ENCODE measurements at places on chromosomes 11 and 22. TPM values are rescaled to one million over a fixed set of nuclear protein-coding genes. Genes with fewer than 3 reads are reported as not detected.

The TSPAN18 gene
- total RNA-seq, result 57.7 TPM

The SERPIND1 gene
- total RNA-seq, result not detected

The SOX6 gene
- 13.4 TPM for total RNA-seq

The MMP27 gene
- not detected for total RNA-seq

The WNT11 gene
- total RNA-seq, result 9.2 TPM

DNA sequence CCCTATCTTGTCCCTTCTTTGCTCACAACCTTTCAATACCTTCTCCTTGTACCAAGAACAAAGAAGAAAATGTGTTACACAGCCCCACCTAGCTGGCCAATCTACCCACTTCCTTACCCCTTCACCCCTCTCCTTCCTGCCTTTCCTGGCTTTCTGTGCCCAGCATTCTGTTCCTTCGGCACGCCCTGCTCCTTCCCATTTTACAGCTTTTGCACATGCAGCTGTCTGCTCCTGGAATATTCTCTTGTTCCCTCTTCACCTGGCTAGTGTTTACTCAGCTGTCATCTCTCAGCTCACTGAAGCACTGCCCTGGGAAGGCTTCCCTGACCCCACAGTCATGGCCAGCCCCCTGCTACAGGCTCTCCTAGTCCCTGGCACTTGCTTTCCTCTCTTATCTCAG lies 30.7 kb downstream of the SERPINH1 start:
- no peaks in the 10 kb centered on the region for H3K27me3 ChIP-seq
- peaks cover 7% of the 10 kb centered on the region for H3K4me1 ChIP-seq
- no peaks in the 10 kb centered on the region for H3K36me3 ChIP-seq
- no peak for DNase-seq
- no peak overlapping the region for H3K27ac ChIP-seq

- no peaks in the 10 kb centered on the region for H3K27me3 ChIP-seq
- peaks cover 14% of the 10 kb centered on the region for H3K4me1 ChIP-seq
- H3K4me3 ChIP-seq, result peak overlapping the region; percentile 97
- H3K36me3 ChIP-seq, result no peaks in the 10 kb centered on the region
- no peak for DNase-seq
Observed at GRCh38 chr22:37953062-37953436, 352 bp downstream of the C22orf23 start.

- DNase-seq, result no peak
- no peak overlapping the region for H3K4me3 ChIP-seq
- H3K27ac ChIP-seq, result no peak overlapping the region
- H3K4me1 ChIP-seq, result no peaks in the 10 kb centered on the region
- H3K27me3 ChIP-seq, result no peaks in the 10 kb centered on the region
Observed at GRCh38 chr11:95605271-95605940, 184.2 kb downstream of the FAM76B start.

- H3K4me1 ChIP-seq, result no peaks in the 10 kb centered on the region
- H3K27me3 ChIP-seq, result no peaks in the 10 kb centered on the region
- no peak overlapping the region for H3K27ac ChIP-seq
Observed at GRCh38 chr11:75471176-75471973, 38.4 kb upstream of the KLHL35 start.

DNA sequence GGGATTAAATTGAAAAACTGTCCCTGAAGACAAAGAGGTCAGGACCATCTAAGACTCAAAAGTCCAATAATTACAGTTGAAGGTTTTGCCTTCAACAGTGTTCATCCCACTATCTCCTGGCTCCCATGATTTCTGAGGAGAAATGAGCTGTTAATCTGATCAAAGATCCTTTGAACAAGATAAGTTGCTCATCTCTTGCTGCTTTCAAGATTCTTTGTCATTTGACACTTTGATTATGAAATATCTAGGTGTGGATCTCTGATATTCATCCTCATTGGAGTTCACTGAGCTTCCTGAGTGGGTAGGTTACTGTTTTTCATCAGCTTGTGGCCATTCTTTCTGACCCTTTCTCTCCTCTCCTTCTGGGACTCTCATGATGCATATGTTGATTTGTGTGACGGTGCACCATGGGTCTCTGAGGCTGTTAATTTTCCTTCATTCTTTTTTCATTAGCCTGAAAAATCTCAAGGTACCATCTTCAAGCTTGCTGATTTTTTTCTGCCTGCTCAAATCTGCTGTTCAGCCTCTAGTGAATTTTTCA lies 20.9 kb downstream of the PC start:
- no peaks in the 10 kb centered on the region for H3K4me1 ChIP-seq
- H3K4me3 ChIP-seq, result no peak overlapping the region
- H3K36me3 ChIP-seq, result no peaks in the 10 kb centered on the region

DNA sequence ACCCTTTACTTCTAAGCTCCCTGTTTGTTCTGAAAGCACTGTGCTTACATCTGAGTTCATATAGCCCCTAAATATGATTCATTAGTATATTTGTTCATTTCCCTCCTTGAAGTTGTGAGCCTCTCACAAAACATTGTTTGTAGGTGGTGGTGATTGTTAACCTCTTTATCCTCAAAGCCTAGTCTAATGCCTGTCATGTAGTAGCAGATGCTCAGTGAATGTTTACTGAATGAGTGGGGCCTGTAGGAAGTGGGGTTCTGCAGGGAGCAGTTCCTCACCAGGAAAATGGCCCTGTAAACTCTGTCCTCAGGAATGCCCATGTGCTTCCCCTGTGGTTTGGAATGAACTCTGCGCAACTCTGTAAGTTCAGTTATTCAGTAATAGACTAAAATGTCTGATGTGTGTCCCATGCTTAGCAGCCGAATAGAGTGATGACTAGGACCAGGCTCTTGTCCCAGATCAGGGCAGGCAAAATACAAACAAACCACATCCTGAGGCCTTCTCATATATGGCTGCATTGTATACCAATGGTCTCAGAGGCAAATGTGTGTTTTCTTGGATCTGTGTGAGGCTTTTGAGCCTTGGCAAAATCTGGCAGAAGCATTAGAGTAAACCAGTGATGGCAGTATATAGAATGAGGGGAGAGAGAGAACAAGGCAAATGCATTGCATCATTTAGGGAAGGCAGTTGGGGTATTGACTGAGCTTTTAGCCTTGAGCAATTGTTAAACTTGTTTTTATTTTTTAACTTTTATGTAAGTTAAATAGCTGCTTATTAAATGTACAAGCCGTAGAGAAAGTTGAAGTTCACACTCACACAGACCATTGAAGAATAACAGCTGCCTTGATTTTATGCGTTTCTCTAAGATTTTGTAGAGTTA lies 91.4 kb upstream of the BIRC3 start:
- no peak overlapping the region for H3K27ac ChIP-seq
- peaks cover 15% of the 10 kb centered on the region for H3K4me1 ChIP-seq
- no peak overlapping the region for H3K4me3 ChIP-seq
- DNase-seq, result no peak
- peaks cover 6% of the 10 kb centered on the region for H3K36me3 ChIP-seq
- no peaks in the 10 kb centered on the region for H3K27me3 ChIP-seq

DNA sequence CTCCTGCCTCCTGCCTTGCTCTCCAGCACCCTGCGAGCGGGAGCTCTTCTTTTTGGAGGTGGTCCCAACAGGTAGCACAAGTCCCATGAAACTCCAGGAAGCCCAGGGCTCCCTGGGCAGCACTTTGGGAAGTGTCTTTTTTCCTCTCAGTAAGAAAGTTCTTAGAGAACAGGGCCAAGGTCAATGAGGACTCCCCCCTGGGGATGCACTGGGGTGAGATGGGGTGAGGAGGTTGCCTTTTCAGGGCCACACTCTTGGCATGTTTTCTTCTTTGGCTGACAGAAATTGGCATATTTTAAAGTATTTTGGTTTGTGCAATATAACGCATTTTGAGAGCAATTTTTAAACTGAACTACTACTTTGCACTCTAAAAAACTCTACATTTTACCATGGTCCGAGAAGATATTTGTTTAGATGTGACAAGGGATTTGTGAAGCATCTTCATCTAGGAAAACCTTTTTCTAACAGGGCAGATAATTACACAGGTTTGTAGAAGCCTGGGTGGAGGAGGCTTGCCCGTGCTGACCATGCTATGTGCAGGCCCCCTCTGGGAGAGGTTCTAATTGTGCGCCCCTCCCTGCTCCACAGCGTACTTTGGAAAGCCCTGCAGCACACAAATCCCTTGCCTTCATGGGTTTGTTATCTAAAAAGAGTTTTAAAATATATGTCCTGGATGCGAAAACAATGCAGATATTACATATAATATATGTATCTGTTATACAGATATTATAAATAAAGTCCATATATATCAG lies 140.4 kb downstream of the WNT7B start:
- DNase-seq, result no peak
- H3K4me1 ChIP-seq, result no peaks in the 10 kb centered on the region
- H3K4me3 ChIP-seq, result no peak overlapping the region

- H3K27me3 ChIP-seq, result no peaks in the 10 kb centered on the region
- no peak for DNase-seq
- H3K27ac ChIP-seq, result no peak overlapping the region
- no peaks in the 10 kb centered on the region for H3K4me1 ChIP-seq
- H3K4me3 ChIP-seq, result no peak overlapping the region
Observed at GRCh38 chr22:19904935-19905334, 36.6 kb upstream of the COMT start.

- H3K4me1 ChIP-seq, result peaks cover 26% of the 10 kb centered on the region
- no peaks in the 10 kb centered on the region for H3K27me3 ChIP-seq
- H3K4me3 ChIP-seq, result no peak overlapping the region
- H3K36me3 ChIP-seq, result no peaks in the 10 kb centered on the region
Observed at GRCh38 chr11:10606536-10607208, 38.2 kb upstream of the LYVE1 start.

- peaks cover 81% of the 10 kb centered on the region for H3K36me3 ChIP-seq
- no peak overlapping the region for H3K27ac ChIP-seq
- H3K4me1 ChIP-seq, result no peaks in the 10 kb centered on the region
- no peak overlapping the region for H3K4me3 ChIP-seq
Observed at GRCh38 chr22:50226063-50226874, 18.6 kb downstream of the TUBGCP6 start.

DNA sequence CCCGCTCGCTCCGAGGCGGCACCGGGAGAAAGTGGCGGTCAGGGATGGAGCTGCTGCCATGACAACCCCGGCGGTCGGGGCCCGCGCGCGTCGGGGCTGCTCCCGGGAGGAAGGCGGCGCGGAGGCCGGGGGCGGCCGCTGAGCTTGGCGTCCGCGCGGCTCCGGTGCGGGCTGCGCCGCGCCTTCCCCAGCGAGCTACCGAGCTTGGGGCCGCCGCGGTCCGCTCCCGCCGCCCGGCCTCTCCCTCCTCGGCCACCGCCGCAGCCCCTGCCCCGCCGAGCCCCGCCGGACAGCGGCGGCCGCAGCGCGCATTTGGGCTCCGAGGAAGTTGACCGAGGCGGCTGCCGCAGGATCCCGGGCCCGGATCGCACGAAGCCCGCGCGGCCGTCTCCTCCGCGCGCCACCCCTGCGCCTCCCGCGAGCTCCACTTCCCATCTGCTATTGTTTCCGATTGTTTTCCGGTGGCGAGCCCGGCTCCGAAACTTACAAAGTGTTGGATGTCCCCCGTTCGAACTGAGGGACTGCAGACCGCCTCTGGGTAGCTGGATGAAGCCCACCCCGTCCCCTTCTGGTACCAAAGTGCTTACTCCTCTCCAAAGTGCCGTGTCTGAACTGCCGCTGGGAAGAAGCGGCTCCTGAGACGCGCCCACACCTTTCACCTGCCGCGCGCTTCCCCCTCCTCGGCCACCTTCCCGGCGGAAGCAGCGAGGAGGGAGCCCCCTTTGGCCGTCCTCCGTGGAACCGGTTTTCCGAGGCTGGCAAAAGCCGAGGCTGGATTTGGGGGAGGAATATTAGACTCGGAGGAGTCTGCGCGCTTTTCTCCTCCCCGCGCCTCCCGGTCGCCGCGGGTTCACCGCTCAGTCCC lies 540.3 kb downstream of the NTM start:
- no peaks in the 10 kb centered on the region for H3K36me3 ChIP-seq
- DNase-seq, result no peak
- peaks cover 76% of the 10 kb centered on the region for H3K27me3 ChIP-seq
- peaks cover 17% of the 10 kb centered on the region for H3K4me1 ChIP-seq
- peak overlapping the region; percentile 64 for H3K4me3 ChIP-seq
- H3K27ac ChIP-seq, result peak overlapping the region; percentile 49

DNA sequence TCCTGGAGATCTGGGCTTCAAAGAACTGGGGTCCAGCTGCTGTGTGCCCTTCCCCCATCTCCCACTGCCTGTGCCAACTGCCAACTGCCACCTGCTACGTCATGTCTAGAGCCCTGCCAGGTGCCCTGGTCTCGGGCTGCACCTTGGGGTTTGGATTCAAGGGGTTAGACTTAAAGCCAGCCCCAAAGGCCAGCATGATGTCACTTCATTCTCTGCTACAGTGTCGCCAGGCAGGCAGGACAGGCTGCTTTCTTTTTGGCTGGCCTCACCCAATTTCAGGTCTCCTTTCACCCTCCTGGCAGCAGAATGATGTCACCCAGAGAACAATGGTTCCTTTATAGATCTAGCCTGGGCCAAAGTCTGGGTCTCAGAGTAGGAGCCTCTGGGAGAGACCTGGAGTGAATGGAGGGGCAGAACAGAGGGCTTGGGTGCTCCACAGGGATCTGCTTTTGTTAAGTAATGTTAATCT lies 79.5 kb upstream of the CRYBB3 start:
- DNase-seq, result peak; percentile 33
- peaks cover 11% of the 10 kb centered on the region for H3K4me1 ChIP-seq
- peak overlapping the region; percentile 77 for H3K27ac ChIP-seq
- H3K4me3 ChIP-seq, result no peak overlapping the region
- H3K36me3 ChIP-seq, result no peaks in the 10 kb centered on the region

DNA sequence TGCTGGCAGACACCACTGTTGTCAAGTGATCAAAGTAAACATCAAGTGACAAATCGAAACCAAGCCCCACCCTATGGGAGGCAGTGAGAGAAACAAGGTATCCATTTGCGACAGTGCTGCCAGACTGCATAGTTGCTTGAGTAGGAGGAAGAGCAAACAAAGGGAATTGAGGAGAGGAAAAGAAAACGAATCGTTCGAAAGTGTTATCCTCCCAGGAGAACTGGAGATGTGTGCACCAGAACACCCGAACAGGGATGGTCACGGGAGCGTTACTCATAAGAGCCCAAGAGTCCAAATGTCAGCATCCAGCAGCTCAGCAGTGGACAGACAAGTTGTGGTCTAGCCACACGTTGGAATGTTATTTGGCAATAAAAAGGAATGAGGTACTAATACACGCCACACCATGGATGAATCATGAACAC lies 58.4 kb upstream of the NUP50 start:
- H3K27me3 ChIP-seq, result peaks cover 21% of the 10 kb centered on the region
- H3K4me1 ChIP-seq, result no peaks in the 10 kb centered on the region
- H3K27ac ChIP-seq, result no peak overlapping the region
- no peak overlapping the region for H3K4me3 ChIP-seq

- H3K27ac ChIP-seq, result no peak overlapping the region
- H3K4me3 ChIP-seq, result no peak overlapping the region
Observed at GRCh38 chr11:112366777-112367176, 106.1 kb upstream of the PLET1 start.

All from heart left ventricle (tissue), 16 donors.